SW 1271 (cell line): ENCODE measurements at places on chromosomes 4 and X.

DNA sequence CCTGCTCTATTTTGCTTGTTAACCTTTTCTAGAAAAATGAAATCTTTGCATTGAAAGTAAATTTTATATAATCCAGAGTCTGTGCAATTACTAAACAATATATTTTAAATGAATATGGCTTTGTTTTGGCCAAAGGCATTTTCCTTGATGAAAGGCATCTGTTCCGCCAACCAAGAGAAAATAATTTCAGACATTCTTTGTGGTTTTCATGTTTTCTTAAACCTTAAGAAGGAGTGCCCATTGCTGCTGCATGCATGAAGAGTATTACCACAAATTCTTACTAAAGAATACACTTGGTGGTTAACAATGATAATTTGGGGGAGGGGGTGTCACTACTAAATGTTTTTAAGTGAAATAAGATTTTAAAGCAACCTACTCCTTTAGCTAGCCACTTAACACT is 2.7 kb upstream of the PDGFC start:
- DNase-seq = no peak

GRCh38 chrX:34586936-34587335 is 70.1 kb downstream of the TMEM47 start:
- no peak for DNase-seq

- DNase-seq = no peak
These were observed 247.1 kb downstream of the BCOR start for GRCh38 chrX:39850630-39851152.

DNA sequence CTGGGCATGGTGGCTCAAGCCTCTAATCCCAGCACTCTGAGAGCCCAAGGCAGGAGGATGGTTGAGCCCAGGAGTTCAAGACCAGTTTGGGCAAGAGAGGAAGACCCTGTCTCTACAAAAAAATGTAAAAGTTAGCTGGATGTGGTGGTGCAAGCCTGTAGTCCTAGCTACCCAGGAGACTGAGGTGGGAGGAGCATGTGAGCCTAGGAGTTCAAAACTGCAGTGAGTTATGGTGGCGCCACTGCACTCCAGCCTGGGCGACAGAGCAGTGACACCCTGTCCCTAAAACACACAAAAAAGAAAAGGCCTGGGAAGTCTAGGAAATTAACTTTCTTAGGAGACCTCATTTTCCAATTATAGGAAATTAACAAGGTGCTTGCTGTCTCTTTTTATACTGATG is 76.8 kb downstream of the JAKMIP1 start:
- no peak for DNase-seq

GRCh38 chr4:77605210-77605902 is at the start of gene CXCL13:
Gene CXCL13, plus strand, starts transcription at chr4:77605820. Its CDS starts 46 bp downstream, at chr4:77605866.
- no peak for DNase-seq

DNA sequence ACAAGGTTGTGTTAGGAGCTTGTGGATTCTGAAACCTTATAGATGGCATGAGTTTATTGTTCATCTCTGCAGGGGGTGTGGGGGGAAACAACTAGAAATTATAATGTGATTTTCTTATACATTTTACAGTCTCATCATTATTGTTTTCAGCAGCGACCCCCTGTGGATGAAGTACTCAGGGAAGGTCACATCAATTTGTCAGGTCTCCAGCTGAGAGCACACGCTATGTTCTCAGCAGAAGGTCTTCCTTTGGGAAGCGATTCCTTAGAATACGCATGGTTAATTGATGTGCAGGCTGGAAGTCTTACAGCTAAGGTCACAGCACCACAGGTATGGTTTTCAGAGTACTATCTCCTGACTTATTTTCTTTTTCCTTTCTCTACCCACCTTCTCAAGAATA is 72.2 kb downstream of the BLTP1 start:
- DNase-seq = no peak

DNA sequence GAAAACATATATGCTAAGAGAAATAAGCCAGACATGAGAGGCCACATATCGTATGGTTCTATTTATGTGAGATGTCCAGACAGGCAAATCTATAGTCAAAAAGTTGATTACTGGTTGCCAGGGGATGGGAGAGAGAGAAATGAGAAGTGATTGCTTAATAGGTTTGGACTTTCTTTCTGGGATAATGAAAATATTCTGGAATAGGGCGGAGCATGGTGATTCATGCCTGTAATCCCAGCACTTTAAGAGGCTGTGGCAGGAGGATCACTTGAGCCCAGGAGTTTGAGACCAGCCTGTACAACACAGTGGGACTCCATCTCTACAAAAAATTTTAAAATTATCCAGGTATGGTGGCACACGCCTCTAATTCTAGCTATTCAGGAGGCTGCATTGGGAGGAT is 22.4 kb downstream of the RBM47 start:
- DNase-seq = no peak

DNA sequence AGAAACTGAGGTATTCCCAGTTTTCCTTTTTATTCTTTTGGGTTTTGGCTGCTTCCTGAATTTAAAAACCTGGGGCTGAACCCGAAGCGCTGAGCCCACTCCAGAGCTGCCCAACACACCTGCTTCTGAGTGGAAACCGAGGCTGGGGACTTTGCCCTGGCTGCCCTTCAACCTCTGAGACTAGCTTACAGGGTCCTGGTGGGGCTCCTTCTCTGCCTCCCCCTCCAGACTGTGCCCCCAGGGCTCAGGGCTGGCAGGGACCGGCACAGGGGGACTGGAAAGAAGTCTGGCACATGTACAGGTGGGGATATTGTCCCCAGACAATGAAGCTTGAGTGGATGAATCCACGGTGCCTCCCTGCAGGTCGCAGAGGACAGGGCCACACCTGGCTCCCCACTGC is 240.4 kb upstream of the PSAPL1 start:
- no peak for DNase-seq

GRCh38 chr4:78131403-78131802 is 74.3 kb downstream of the FRAS1 start:
- no peak for DNase-seq

- no peak for DNase-seq
These were observed 29.2 kb downstream of the MSN start for GRCh38 chrX:65696613-65697012.

DNA sequence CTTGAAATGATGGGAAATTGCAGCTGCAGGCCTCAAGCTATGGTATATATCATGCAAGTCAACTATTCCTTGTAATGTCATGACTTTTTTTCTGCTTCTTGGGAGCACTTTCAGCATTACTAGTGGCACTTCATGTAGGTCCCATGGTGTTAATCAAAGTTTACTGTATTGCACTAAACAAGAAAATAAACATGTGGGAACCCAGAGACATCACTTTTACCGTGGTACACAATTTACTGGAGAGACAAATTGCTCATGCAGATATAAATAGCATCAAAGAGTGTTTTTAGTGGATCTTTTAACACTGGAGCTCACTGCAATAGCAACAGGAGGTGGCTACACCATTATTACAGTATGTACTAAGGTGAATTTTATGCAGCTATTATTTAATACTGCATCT is 79.2 kb downstream of the UNC5C start:
- no peak for DNase-seq

DNA sequence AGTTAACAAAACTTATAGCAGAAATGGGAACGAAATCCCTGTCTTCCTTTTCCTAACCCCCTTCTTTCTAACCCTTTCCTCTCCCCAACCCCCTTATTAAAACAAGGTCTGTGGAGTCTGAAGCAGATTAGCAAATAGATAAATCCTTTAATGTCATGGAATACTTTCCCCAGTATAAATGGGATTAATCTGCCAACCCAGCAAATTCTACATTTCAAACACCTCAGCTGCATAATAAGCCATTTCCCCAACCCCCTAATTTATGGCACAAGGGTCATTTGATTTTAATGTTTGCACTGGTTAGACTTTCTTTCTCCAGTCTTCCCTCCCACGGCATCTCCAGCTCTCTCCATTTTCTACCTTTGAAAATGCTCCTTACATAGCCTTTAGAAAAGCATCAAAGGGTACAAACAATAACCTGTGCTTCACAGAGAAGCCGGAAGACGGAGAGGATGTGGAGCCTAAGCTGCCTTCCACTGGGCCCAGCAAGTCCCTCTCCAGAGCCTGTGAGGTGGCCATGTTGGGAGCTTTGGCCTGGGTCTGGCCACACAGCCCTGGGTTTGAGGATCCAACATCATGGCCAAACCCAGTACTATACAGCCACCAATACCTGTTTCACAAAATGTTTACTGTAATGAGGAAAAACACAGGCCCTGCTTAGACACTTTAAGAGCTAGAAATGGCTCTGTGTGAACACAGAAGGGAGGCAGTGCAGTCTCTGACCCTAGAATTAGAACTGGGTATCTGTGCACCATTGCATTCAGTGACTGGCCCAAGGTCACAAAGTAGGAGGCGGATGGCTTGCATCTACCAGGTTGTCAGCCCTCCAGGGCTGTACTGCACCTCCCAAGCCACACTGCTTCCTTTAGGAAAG is 56.9 kb upstream of the SPRY1 start:
- no peak for DNase-seq

GRCh38 chr4:134627366-134627765 is 425.8 kb upstream of the PABPC4L start:
- DNase-seq = no peak

GRCh38 chr4:77344784-77345183 is 187.8 kb downstream of the CCNG2 start:
- DNase-seq = no peak

GRCh38 chr4:36930562-36931111 is 313.9 kb upstream of the NWD2 start:
- no peak for DNase-seq

- no peak for DNase-seq
These were observed 22.1 kb upstream of the OPN1LW start for GRCh38 chrX:154121961-154122360.

- DNase-seq = no peak
These were observed 255.4 kb upstream of the TTC29 start for GRCh38 chr4:147201016-147201415.

DNA sequence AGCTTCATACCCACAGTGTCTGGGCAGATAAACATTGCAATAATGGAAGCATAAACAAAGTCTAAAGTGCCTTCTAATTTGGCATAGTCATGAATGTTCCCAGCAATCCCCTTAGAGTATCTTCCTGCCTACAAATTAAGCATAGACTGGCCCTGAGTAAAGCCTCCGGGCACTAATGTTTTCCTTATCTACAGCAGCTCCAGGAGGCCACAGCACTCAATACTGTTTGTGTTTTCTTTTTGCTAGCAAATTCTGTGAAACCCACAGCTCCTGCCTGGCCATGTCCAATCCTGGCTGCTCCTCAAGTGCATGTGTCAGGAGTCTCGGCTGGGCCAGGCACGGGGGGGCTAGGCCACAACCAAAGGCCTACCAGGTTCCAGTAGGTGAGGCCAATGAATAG is 102.7 kb upstream of the TBC1D9 start:
- no peak for DNase-seq

DNA sequence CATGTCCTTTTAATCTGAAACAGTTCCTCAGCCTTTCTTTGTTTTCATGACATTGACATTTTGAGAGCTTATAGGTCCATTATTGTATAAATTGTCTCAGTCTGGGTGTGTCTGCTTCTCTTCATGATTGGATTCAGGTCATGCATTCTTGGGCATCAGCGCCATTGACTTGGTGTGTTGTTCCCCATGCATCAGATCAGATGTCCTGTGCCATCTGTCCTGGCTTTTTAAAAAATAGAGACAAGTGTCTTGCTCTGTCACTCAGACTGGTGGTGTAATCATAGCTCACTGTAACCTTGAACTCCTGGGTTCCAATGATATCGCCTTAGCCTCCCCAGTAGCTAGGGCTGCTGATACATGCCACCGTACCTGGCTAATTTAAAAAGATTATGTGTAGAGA is 55.7 kb downstream of the TBC1D14 start:
- no peak for DNase-seq

GRCh38 chrX:141732031-141732430 is 33.5 kb upstream of the SPANXD start:
- DNase-seq = no peak

- DNase-seq = no peak
These were observed 417.1 kb upstream of the MAGEB16 start for GRCh38 chrX:35380808-35381700.

- no peak for DNase-seq
These were observed 322.0 kb downstream of the FSTL5 start for GRCh38 chr4:161841759-161842158.

- DNase-seq = no peak
These were observed 29.3 kb upstream of the CBR4 start for GRCh38 chr4:169039251-169039954.

- DNase-seq = no peak
These were observed 44.1 kb upstream of the FRMD7 start for GRCh38 chrX:132171881-132172280.

DNA sequence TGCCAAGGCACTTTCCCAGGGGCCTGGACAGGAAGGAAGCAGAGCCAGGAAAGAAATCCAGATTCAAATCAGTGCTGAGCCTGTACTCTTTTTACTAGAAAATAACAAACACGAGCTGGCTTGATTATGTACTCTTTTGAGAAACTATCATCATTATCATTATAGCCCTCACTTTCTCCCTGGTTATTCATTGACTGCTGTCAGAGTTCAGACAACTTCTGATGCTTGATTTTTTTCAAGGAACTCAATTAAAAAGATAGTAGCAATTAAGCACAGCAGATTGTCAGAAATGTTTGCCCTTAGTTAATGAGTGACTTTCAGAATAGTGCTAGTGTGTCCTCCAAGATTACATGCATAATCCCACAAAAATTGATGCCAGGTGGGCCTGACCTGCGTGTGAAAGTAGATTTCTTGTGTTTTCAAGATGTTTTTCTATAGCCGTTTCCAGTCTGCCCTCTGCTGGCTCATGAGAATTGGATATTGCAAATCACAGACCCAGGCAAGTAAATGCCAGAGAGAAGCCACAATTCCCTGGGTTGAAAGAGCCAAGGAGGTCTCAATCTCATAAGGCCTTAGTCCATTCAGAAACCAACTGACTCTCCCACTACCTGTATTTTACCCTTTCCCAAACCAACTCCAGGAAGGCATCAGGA is 14.3 kb upstream of the PNPLA4 start:
- DNase-seq = no peak

DNA sequence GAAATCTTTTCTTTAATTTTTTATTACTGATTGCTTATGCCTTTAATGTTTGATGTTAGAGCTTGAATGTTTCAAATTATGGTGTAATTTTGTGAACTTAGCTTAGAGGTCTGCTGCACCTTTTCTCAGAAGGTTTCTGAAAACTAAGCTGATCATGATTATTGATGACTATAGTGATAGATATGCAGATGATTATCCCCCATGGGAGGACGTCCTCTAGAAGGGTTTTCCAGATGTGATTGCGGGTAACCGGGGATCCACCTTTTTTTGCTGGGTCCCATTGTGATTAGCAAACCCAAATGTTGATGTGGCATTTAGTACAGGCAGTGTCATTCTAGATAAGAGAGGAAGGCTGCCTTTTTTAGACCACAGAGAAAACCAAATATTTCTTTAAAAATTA is 272.9 kb downstream of the FBXO8 start:
- DNase-seq = no peak

DNA sequence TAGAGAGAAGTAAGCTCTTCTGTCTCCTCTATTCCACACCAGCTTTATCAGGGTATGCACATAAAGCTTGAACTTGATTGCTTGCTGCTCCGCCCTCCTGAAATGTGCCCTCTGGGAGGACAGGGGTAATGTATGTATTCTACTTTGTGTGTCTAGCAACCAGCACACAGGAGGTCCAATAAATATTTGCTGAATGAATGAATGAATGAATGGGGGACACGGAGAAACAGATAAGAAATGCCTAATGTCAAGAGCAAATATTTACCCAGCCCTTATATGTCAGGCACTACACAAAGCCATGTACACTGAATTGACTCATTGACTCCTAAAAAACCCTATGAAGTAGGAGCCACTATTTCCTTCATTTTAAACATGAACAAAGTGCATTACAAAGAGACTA is 2.3 kb upstream of the MSL3 start:
- no peak for DNase-seq
